Activated CD8-positive, alpha-beta memory T cell treated with anti-CD3 and anti-CD28 coated beads, Interleukin-2, amount 50 U/mL, for 48 hours (primary cell): ENCODE measurements at places on chromosomes 7 and 10.

GRCh38 chr7:26853788-26854393 is 10.5 kb downstream of the SKAP2 start:
- DNase-seq = no peak

DNA sequence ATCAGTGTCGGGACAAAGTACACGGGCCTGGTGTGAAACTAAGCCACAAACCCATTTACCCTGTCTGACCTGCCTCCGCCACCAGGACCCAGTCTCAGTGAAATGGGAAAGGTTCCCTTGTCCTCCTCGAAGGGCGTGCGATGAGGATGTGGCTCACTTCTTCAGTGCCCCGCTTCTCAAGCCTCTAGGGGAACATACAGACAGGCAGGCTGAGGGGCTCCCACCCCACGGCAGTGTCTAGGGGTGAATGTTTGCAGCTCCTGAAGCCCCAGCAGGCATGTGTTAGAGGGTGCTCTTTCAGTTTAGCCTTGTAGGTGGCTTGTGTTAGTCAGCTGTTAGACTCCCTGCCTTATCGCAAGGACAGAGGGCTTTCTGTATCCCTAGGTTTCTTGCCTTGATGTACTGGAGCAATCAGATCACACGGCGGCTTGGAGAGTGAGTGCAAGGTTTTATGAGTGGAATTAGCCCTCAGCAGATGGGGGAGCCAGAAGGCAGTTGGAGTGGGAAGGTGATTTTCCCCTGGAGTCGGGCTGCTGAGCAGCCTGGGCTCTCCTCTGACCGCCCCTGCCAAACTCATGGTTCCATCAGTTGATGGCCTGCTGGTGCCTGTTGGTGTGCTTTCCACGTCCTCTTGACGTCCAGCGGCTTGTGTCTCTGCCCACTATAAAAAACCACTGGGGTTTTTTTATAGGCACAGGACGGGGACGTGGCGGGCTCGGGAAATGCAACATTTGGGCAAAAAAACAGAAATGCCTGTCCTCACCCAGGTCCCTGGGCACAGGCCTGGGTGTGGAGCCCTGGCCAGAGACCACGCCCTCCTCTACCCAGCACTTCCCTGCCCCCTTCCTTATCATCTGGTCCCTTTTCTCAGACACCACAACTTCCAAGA is 759 bp downstream of the NUDT1 start:
- peak; percentile 69 for DNase-seq

DNA sequence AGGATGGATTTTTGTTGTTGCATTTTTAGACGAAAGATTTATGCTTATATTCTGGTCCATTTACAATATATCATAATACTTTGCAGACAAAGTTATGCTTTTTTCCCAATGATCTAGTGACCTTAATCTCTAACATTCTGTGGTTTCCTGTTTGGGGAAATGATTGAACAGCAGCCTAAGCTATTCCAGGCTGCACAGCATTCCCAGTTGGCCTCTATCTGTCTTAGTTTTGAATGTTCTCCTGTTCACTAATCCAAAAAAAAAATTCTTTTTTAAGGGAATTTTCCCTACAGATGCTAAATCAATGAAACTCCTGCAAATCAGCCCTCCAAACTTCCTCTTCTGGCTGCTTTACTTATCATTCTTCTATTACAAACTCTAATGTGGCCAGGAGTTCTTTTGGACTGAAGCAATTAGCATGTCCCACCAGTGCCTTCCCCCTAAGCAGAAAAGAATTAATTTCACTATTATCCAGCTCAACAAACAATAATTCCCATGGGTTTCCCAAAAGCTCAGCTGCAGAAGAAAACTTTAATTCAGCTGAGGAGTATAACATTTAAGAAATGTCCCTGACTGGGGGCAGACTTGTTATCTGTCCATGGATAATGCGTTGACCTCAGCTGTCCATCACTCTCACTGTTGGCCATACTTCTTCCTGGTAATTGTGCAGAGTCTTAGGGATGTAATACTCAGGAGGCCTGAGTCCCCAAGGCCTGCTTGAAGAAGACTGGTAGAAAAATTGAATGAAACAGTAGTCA is 81.9 kb upstream of the TRIL start:
- DNase-seq = no peak

- DNase-seq = no peak
These were observed 34.1 kb upstream of the TSPAN33 start for GRCh38 chr7:129110258-129110981.

GRCh38 chr7:84792231-84792893 is 394.5 kb downstream of the SEMA3D start:
- DNase-seq = no peak

- peak; percentile 81 for DNase-seq
These were observed 115.0 kb downstream of the FAM107B start for GRCh38 chr10:14659626-14660196.

DNA sequence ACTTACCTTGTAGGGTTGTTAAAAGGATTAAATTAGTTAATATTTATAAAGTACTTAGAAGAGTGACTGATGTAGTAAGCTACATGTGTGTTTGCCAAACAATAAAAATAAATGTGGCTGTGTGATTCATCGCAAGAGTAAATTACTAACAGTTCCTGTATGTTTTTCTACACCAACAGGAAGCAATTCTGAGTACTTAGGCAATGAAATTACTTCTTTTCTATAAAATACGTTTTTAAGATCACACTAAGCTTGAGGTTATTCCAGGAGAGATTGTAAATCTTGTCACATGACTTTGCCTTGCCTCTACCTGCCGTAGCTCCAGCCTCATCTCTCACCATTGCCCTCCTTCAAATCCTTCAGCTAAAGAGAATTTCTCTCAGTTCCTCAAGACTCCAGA is 18.1 kb upstream of the GSTK1 start:
- DNase-seq = no peak

GRCh38 chr10:127997937-127998336 is 91.0 kb downstream of the PTPRE start:
- no peak for DNase-seq

DNA sequence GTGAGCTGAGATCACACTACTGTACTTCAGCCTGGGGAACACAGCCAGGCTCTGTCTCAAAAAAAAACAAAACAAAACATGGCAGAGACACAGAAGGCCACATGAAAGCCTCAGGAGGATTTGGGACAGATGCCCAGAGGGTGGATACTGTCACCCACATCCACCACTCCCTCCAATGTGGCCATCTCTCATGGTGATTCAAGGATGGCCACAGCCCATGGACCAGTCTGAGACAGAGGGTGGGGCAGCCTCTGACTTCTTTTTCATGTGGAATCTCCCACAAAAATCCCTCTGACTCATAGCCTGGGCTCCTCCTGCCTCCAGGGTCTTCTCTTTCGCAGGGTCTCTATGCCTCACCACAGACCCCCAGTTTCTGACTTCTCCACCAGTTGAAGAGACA is 59.0 kb upstream of the GTF2I start:
- no peak for DNase-seq

DNA sequence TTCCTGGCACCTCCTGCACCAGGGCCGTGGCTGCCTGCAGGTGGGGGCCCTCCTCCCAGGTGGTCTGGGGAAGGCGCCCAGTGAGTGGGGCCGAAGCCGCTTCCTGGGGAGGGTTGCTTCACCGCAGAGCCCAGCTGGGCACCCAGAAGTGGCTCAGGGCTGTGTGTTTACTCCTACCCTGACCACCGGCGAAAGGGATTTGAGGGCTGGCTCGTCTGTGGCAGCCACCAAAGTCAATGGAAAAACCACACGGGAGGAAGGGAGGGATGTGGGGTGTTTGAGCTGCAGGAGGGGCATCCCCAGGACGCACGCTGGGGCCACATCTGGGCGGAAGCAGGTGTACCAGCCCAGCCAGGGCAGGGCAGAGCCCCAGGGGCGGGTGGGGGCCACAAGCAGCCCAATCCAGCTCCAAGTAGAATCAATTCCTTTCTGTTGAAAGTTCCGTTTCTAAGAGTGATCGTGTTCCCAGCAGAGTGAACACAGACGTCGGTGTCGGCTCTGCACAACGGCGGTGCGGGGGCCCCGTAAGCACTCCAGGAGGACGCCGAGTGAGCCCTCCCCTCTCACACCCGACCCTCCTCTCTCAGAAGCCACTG is 69.9 kb downstream of the FOXL3 start:
- DNase-seq = no peak

DNA sequence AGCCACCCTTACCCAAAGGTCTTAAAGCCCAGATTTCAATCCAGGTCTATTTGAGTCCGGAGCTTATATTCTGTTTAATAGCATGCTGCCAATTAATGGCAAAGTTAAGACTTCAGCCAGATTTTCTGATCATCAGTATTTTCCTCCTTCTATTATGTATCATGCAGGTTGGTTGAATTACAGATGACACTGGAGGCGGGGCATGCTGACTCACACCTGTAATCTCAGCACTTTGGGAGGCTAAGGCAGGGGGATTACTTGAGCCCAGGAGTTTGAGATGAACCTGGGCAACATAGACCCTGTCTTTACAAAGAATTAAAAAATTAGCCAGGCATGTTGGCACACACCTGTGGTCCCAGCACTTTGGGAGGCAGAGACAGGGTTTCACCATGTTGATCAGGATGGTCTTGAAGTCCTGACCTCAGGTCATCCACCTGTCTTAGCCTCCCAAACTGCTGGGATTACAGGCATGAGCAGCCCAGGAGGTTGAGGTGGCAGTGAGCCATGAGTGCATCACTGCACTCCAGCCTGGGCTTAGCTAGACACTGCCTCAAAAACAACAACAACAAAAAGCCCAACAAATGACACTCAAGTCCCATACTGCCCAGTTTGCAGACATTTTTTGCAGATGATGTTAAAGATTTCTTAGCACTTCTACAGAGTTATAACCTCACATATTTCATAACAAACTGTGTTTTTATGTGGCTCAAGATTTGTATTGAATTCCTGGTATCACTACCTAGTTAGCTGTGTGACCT is 62.5 kb downstream of the MCU start:
- no peak for DNase-seq

- no peak for DNase-seq
These were observed 60.6 kb upstream of the KDM7A start for GRCh38 chr7:140237390-140237789.

DNA sequence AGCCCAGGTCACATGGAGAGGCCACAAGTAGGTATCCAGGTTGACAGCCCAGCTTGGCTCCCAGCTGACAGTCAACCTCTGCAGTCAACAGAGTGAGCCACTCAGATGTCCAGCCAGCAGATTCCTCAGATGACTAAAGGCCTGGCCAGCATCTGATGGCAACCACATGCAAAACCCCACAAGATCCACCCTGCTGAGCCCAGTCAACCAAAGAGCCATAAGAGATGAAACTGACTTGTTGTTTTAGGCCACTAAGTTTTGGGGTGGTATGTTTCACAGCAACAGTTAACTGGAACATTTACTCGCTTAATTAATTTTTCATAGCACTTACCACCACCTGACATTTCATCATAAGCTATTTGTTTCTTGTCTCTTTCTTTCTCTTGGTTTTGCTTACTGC is 107.3 kb upstream of the KDM7A start:
- no peak for DNase-seq

GRCh38 chr10:21065621-21066248 is 168.6 kb upstream of the NEBL start:
- DNase-seq = no peak

DNA sequence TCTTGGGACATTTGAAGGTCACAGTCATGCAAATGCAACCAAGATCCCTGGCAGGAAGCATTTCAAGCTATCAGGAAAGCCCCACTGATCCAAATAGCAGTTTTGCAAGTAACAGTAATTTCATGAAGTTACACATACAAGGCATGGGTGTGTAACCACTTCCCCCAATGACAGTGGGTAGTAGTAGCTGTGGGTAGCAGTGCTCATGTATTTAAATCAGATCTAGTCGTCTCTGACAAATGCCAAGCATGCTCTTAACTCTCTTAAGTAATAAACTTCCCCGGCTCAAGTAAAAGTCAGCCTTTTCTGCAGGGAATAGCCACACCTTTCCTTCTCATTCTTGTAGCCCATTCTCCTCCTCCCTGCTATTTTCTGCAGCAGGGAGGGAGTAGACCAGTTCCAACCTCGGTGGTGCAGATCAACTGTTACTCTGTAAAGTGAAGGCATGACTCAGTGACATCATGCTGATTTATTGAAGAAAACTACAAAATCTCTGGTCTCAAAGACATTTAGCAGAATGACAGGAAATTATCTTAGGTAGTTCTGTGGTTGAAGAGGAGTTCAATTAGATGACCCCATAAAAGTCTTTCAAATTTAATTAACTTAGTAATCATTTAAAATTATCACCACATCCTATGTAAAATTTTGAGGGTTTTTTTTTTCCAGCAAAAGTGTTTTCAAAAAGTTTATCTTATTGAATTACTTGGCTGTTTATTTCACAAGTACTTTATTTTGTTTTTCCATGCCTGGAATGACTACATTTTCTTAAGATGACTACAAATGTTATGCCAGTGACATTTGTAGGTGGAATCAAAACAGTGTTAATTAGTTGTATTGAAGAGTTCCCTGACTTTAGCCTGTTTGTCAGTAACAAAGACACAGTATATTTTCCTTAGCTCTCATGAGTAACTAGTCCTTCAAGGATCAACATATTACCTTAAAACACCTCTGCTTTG is 568.3 kb downstream of the INHBA start:
- DNase-seq = no peak

DNA sequence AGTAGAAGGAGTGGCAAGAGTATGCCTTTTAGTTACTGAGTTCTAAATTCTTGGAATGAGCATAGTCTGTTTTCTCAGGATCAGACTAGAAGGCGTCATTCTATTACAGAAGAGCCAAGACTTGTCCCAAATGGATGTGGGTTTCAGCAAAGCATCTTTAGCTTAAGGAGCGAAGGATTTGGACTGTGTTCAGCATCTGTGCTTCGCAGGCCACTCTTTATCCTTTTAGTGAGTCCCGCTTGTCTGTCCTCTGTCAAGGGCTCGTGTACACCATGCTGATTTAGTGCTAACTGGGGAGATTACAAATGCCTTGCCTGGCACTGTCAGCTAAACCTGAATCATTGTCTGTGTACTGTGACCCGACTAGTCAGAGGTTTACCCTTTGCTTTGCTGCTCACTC is 465.7 kb downstream of the AUTS2 start:
- DNase-seq = no peak

DNA sequence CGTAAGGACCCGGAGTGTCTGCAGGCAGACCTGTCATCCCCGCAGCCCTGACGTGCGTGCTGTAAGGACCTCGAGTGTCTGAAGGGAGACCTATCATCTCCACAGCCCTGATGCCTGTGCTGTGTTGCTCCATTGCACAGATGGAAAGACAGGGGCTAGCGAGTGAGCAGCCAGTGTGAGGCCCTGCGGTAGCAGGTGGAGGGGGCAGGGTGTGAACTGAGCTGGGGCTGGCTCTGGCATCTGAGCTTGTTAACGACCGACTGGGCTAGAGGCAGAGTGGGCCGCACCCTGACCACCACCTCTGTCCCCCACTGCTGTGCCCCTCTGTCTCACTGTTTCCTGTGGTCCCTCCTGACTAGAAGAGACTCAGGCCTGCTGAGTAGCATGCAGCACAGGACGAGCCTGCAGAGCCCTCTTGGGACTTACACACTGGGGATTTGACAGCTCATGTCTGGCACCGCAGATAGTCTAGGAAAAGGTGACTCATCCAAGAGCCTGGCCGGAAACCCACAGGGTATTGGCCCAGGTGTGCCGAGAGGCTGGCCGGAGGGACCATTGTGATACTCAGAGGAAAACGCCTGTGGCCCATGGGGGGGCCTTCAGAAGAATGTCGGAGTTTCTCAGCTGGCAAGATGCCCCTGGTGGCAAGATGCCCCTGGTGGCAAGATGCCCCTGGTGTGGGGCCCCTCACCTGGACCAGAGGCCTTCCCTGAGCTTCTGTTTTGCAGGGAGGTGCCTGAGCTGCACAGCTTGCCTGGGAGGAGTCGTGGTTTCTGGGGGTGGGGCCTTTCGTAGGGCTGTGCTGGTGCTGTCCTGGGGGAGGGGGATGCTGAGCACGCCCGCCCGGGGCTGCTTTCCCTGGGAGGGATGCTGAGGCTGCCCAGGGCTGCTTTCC is 34.3 kb downstream of the INPP5A start:
- DNase-seq = peak; percentile 80

- DNase-seq = no peak
These were observed 161.9 kb downstream of the BMPER start for GRCh38 chr7:34067005-34067778.
